ENCODE measurements at places on chromosomes 5 and 9.

DNA sequence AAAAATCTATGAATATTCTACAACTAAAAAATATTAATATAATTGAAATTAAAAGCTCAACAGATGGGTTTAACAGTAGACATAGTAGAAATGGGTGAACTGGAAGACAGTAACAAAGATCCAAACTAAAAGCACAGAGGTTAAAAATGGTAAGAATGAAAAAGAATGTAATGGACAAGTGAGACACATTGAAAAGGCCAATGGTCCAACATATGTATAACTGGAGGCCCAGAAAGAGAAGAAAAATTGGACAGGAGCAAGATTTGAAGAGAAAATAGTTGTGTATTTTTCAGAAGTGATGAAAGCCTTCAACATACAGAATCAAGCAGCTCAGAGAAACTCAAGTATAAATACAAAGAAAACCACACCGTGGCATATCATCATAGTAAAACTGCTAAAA lies 58.6 kb downstream of the PCDHGC5 start:
- H3K27ac ChIP-seq, result no peak overlapping the region
- peaks cover 85% of the 10 kb centered on the region for H3K36me3 ChIP-seq

GRCh38 chr5:81883371-81883770 lies 88.5 kb upstream of the ATG10 start:
- H3K27ac ChIP-seq, result no peak overlapping the region
- H3K36me3 ChIP-seq, result no peaks in the 10 kb centered on the region
- H3K4me1 ChIP-seq, result no peaks in the 10 kb centered on the region
- DNase-seq, result no peak

DNA sequence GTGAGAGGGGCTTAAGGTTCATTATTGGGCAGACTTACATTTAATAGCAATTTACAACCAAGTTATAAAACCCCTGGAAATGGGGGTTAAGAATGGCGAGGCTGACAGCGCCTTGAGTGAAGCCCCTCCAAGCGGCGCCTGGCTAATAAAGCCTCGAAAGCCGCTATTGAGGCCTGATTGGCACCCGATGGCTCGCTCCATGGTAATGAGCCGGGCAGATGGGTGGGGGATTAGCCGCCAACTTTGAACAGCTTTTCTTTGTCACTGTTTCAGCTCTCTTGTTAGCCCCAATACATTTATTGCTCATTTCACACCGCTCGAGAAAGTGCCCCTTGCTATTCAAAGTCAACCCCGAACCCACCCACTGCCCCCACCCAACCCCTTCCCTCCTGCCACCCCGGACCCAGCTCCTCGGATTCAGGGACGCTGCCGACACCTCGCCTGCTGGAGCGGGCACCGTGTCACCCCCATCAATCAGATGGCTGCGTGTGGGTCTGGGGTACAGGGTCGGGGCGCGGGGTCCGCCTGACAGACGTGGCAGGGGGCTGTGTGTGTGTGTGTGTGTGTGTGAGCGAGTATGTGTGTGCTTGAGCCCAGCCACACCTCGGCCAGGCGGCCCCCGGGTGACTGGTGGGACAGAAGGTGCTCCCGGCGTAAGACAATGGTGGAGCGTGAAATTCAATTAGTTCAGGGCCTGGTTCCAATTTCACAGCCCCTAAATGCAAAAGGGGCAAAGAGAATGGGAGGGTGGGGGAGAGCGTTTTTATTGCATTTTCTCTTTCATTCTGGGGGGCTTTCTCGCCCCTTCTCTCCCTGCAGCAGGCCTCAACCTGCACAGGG lies 34.2 kb downstream of the ASS1 start:
- H3K27ac ChIP-seq, result no peak overlapping the region
- H3K27me3 ChIP-seq, result no peaks in the 10 kb centered on the region
- no peaks in the 10 kb centered on the region for H3K36me3 ChIP-seq
- no peak for DNase-seq

DNA sequence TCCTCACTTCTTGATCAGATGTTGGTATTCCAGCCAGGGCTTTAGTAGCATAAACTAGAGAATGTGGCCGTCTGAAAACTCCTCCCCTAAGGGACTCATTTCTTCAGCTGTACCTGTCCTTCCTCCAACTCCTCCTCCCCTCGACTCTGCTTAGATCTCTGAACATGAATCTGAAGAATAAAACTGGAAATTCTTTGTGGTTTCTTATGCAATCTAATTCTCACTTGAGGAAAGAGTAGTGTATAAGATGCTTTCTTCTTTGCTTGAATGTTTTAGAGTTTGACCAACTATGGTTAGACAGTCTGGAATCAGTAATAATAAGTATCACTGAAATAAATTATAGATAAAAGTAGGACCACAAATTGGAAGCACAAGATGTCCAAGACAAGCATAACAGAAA lies 128.5 kb downstream of the LRRC70 start:
- no peak overlapping the region for H3K4me3 ChIP-seq
- peaks cover 3% of the 10 kb centered on the region for H3K27me3 ChIP-seq
- DNase-seq, result no peak
- no peaks in the 10 kb centered on the region for H3K4me1 ChIP-seq
- no peaks in the 10 kb centered on the region for H3K36me3 ChIP-seq

- H3K36me3 ChIP-seq, result no peaks in the 10 kb centered on the region
- H3K27ac ChIP-seq, result no peak overlapping the region
- H3K27me3 ChIP-seq, result no peaks in the 10 kb centered on the region
- no peak overlapping the region for H3K4me3 ChIP-seq
These were observed 165.6 kb downstream of the DCP2 start for GRCh38 chr5:113142186-113142585.

DNA sequence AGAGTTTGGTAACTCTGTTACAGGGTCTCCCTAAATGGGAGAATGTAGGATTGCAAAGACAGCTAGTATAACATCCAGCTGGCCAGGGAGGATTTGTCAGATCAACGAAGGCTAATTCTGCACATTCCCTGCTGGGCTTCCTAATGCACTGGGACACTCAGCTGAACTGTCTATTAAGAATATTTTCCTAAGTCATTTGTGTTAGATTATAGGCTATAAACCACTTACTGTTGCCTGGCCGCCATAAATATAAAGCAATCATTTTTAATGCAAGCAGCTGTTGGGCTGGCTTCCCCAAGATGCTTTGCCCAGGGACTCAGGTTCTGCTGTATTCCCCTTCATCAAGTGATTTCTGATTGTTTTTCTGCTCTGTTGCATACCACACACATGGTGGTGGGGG lies 35.3 kb upstream of the SLIT3 start:
- no peak overlapping the region for H3K27ac ChIP-seq
- no peak overlapping the region for H3K4me3 ChIP-seq
- H3K4me1 ChIP-seq, result no peaks in the 10 kb centered on the region
- H3K27me3 ChIP-seq, result no peaks in the 10 kb centered on the region
- no peak for DNase-seq

DNA sequence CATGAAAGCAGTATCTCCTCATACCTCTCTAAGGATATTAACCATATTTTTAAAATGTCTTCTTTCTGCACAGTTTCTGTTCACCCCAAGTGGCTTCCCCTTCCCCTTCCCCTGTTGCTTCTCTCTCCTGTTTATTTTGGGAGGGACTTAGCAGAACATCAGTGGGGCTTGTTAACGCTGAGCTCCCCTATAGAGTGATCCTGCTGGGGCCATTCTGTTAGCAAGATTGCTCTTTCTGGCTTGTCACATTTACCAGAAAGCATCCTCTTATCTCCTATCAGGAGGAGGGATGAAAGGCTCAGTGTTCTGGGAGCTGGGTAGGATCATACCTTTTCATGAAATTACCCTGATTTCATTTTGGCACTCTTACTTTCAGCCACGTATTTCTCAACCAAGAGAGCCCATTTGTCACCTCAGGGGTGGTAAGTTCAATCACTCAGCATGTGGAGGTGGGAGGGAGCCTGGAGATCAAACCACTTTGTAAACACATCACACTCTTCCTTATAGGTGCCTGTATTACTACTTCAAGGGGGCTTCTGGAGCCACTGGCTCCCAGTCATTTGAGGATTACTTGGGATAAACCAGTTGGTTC lies 16.7 kb downstream of the NXNL2 start:
- no peak overlapping the region for H3K4me3 ChIP-seq
- H3K4me1 ChIP-seq, result no peaks in the 10 kb centered on the region
- no peaks in the 10 kb centered on the region for H3K36me3 ChIP-seq

All from DND-41 (cell line).